ENCODE measurements at places on chromosomes 11 and 22.

GRCh38 chr11:110076371-110076965 is 16.7 kb upstream of the ZC3H12C start:
- no peak for DNase-seq

DNA sequence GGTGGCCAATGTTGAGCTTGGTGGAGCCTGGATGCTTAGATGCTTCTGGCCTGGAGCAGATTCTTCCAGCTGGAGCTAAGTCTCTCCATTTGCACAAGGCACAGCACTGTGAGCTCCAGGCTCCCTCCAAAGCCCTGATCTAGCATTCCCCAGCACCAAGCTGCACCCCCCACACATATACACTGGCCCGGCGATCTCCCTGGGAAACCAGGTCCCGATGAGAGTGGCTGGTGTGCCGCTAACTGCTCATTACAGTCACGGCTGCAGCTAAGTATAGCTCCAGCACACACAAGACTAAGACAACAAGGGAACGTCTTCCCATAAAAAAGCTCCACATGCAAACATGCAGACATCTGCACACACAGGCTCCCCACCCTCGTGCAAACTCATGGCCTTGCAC is 17.6 kb downstream of the KCNC1 start:
- no peak for DNase-seq

DNA sequence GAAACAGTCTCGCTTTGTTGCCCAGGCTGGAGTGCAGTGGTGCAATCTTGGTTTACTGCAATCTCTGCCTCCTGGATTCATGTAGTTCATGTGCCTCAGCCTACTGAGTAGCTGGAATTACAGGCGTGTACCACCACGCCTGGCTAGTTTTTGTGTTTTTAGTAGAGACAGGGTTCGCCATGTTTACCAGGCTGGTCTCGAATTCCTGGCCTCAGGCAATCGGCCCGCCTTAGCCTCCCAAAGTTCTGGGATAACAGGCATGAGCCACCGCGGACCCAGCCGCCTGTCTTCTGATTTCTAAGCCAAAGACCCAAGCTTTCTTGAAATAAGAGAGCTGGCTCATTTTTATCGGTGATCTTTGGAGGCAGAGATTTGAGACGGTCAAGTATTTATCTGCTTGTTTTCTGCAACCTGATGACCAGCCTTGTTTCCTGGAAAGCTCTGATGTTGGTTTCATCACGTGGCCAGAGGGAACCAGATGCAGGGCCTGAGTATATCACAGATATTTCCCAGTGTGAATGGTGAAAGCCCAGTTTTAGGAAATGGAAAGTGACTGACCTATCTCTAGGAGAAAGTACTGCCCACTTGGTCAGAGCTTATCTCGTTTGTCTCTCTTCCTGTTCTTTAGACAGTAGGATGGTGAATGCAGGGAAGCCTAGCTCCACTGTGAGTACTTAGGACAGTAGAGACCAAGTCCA is 5.7 kb upstream of the SIDT2 start:
- DNase-seq: no peak

- DNase-seq: no peak
These were observed 66.0 kb downstream of the WNT7B start for GRCh38 chr22:45910928-45911467.

- DNase-seq: no peak
These were observed 47.7 kb upstream of the EMID1 start for GRCh38 chr22:29157759-29158535.

GRCh38 chr11:121889186-121889585 is 226.8 kb downstream of the BLID start:
- DNase-seq: no peak

GRCh38 chr11:64846998-64847666 is 2.7 kb upstream of the CDC42BPG start:
- peak; percentile 91 for DNase-seq

Data from cerebellar nuclear complex (tissue), 1 donor.